ENCODE measurements at places on chromosomes 12 and 14. TPM values are rescaled to one million over a fixed set of nuclear protein-coding genes. Genes with fewer than 3 reads are reported as not detected.

PLCZ1 gene
- total RNA-seq: not detected

PCNX4 gene
- total RNA-seq: 44.3 TPM

RHOJ gene
- 1.6 TPM for total RNA-seq

ESYT1 gene
- 216 TPM for total RNA-seq

OR6C2 gene
- not detected for total RNA-seq

RIMBP2 gene
- not detected for total RNA-seq

SERPINA1 gene
- total RNA-seq: not detected

PDE6H gene
- total RNA-seq: not detected

GLT1D1 gene
- total RNA-seq: not detected

Data from GM23248 (cell line).